ENCODE measurements at places on chromosomes 2 and 18. TPM values are rescaled to one million over a fixed set of nuclear protein-coding genes. Genes with fewer than 3 reads are reported as not detected.

The SLC4A5 gene
- total RNA-seq: 2.4 TPM

The ANKRD30B gene
- total RNA-seq: not detected

The DSG2 gene
- 150 TPM for total RNA-seq

The IL36G gene
- 0.27 TPM for total RNA-seq

The CBLN2 gene
- total RNA-seq: not detected

The PKDCC gene
- total RNA-seq: 0.17 TPM

The CRYGC gene
- total RNA-seq: not detected

The TPO gene
- total RNA-seq: not detected

The ATG9A gene
- 60.4 TPM for total RNA-seq

The B4GALT6 gene
- total RNA-seq: 17.1 TPM

The GPBAR1 gene
- 0.49 TPM for total RNA-seq
